Esophagus squamous epithelium (tissue), 5 donors: ENCODE measurements at places on chromosomes 4 and X.
A peak's percentile ranks its signal among the peaks of the same experiment; 100 is the strongest.

DNA sequence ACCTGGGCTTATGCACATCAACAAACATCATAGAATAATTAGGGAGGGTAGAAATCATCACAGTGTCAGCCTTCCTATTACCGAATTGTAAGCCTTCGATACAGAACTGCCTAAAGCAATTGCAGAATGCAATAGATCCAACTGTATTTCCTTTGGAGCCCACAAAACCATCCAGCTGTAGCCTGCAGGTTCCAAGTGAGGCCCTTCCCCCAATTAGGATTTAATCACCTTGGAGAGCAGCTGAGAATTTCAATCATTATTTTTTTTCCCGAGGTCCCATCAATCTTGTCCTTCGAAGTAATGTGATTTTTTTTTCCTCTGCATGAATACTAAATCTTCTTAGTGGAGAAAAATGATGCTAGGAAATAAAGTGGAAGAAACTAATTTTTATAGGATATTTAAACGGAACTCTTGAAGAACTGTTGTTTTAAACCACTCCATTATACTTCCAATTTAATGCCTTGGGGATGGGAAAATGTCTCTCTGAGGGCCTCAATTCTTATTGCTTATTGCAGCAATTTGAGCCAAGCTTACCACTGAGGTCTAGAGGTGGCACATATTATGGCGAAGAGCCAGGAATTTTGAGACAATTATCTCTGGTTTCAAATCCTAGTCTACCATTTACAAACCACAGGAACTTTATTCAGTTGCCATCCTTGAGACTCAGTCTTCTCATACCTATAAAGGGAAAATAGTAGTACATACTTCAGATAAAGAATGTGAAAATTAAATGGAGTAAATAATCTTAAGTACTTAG, 953.4 kb upstream of the IGFBP7 start:
- DNase-seq = no peak

DNA sequence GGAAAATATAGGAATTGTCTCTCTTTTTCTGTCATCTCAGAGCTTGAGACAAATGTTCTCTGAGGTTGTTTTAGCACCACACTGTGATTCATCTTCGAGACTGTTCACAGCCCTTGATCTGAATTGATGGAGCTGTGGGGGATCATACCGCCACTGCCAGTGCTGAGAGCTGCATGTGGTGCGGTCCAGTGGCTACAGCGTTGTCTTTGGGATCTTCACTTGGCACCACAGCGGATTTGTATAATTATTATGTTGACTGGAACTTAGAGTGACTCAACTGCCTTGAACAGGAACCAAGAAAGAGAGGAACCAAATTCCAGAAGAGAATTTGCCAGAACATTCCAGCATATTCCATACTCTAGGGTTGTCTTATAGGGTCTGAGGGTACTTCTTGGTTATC, 29.1 kb downstream of the TBL1X start:
- no peak for DNase-seq

GRCh38 chr4:11471618-11472017, 42.9 kb upstream of the HS3ST1 start:
- DNase-seq = peak; percentile 11

DNA sequence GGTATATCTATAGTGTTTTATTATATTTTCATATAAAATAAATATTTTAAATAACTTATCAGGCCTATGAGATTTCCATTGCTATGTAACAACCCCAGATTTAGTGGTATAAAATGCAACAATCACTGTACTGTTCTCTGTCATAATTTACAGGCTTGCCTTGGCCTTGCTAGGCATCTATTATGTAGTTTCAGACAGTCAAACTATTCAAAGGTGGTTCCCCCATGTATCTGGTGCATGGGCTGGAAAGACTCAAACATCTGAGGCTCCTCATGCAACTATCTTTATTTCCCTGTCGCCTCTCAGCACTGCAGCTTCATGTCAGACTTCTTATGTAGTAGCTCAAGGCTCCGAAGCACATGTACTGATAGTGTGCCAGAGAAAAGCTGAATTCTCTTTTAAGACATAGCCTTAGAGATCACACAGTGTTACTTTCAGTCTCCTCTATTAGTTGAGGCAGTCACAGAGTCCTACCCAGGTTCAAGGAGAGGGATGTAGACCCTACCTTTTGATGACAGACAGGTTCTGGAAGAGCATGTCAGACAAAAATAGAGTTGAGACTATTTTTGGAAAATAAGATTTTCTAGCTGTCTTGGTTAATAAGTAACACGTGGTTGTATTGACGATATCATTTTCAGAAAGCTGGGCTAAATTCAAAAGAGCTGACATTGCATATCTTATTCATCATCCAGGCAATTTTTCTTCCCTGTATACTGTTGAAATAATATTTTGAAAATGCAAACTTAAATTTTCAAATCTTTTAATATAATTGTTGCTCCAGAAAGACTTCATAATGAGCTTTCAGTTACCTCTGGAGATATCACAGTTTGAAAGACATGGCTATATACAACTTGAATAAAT, 19.4 kb downstream of the MTTP start:
- no peak for DNase-seq

GRCh38 chrX:52138830-52139544, 45.7 kb upstream of the MAGED4 start:
- DNase-seq = no peak

GRCh38 chrX:40912576-40912975, 172.7 kb upstream of the USP9X start:
- DNase-seq = no peak

GRCh38 chrX:112688242-112688641, 8.5 kb upstream of the LHFPL1 start:
- no peak for DNase-seq

GRCh38 chr4:133996431-133997121, 205.0 kb downstream of the PABPC4L start:
- no peak for DNase-seq
